ENCODE measurements at places on chromosomes 1 and 21. TPM values are rescaled to one million over a fixed set of nuclear protein-coding genes. Genes with fewer than 3 reads are reported as not detected.

DNA sequence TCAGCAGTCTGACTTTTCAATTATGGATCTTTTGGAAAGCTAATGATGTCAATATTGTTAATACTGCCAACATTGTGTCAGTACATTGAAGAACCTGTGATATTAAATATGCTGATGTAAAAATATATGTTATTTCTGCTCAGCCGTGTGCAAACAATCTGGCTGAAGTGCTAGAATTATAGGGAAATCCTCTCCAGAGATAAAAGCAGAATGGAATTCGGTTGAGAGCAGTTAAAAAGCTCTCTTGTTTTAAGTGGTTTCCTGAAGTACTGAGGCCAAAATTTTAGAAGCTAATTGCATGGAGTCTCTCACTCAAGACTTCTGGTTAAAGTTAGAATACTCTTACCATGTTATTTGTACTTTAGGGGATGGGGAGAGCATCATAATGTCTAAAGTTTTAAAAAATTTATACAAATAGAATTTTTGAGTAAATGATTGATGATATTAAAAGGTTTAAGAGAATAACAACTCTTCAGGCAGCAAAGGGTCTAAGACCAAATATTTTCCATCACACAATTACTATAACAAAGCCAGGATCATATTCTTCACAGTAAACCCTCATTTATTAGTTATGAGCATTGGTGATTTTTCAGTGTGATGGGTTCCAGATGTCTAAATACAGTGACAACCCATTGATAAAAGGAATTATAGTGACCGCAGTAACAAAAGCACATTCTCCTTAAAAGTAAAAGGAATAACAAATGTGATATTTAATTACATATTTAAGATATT, 834.2 kb upstream of the CXADR start:
- no peak for DNase-seq

The CD164L2 gene
- not detected for total RNA-seq

DNA sequence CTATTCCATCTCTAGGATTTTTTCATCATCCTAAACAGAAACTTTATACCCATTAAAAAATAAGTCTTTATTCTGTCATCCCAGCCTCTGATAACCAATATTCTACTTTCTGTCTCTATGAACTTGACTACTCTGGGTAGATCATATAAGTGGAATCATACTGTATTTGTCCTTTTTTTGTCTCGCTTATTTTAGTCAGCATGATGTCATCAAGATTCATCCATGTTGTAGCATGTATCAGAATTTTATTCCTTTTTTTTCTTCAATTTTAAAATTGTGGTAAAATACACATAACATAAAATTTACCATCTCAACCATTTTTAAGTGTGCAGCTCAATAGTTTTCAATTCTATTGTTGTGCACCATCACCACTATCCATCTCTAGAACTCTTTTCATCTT, 90.0 kb downstream of the SYT14 start:
- DNase-seq: no peak

The CNR2 gene
- total RNA-seq: not detected

DNA sequence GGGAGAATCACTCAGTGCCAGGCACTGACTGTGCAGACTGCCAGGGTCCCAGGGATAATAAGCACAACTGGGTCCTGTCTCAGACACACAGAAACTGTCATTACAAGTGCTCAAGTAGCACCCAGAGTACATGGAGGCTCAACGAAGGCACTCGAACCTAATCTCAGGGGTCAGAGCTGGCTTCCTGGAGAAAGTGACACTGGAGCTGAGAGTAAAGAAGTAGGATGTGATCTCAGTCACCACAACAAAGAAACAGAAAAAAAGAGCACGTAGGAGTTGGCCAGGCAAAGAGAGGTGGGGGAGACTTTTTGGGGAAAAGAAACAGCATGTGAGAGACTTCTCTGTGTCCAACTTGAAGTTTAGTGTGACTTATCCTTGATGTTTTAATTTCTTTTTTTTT, 1.3 kb downstream of the CATSPER4 start:
- DNase-seq: no peak

DNA sequence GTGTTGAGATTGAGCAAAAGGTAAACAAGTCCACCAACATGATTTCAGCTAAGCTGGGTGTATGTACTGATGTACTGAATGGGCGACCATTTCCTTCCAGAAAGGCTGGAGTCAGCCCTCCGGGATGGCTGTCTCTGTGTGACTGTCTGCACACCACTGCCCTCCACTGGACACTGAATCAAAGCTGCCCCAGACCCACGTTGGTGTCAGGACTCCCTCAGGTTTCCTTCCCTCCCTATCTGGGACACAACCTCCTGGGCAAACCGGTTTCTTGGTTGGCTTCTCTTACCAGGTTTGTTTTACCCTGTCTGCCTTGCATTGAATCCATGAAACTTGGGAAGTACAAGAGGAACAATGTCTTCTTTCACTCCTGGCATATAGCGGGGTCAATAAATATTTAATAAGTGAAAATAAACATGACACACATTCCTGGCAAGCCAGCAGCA, 5.3 kb upstream of the SRP9 start:
- peak; percentile 94 for DNase-seq

The NPPA gene
- not detected for total RNA-seq

All from SK-MEL-5 (cell line).